Cortex of kidney (tissue), 1 donor: ENCODE measurements at places on chromosomes 5 and 9.

- no peak for DNase-seq
These were observed 102.9 kb downstream of the C9orf152 start for GRCh38 chr9:110105107-110105506.

- DNase-seq, result no peak
These were observed 7.0 kb upstream of the CD74 start for GRCh38 chr5:150419630-150420270.

- DNase-seq, result no peak
These were observed 1.0 kb downstream of the NUDCD2 start for GRCh38 chr5:163458778-163459385.

DNA sequence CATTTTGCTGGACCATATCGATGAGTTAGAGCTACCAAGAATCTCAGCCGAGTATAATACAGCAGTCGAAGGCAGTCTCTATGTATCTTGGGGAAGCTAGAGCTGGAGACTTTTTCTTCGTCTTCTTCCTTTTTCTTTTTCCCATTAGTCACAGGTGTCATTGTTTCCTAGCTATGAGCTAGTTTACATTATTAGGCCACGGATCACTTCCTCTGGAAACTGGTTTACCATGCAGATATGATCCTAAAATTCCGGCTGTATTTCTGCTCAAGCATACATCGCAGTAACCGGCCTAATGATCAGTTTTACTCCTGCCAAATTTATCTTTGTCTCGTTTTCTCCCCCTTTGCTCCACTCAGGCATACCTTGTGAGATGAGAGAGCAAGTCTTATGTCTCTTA is 312.8 kb downstream of the ARHGAP26 start:
- DNase-seq, result no peak

DNA sequence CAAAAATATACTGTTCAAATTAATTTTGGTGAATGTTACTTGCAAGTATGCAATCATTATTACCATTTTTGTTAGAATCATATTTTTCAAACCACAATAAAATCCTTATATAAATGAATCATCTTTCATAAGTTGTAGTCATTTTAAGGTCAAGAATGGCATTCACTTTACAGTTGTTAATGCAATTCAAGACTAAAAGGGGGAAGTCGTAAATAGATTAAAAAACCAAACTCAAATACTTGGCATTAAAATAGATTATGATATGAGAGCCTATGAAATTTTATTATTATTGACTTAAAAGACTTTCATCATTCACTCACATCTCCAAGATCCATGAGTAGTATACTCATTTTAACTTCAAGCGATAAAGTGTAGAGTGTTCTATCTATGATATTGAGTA is 11.6 kb downstream of the CDH9 start:
- DNase-seq, result no peak

DNA sequence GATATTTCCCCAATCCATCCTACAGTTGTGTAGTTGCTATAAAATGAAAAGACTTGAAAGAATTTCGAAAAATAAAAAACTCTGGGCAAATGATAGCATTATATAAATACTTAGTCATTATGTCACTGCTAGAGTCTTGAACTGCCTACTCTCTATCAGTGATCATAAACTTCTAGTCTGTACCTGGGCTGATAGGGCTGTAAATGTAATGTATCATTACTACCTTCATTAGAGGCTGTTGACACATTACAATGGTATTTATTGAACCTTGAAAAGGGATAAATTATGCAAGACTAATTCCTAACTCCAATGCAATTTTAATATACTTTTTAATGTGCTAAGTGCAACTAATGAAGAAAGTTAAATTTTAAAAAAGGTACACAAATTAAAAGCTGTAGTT is 214.1 kb upstream of the EFNA5 start:
- DNase-seq, result no peak
